T-helper 17 cell (primary cell): ENCODE measurements at places on chromosomes 7 and 10. TPM values are rescaled to one million over a fixed set of nuclear protein-coding genes. Genes with fewer than 3 reads are reported as not detected.

The LRRC17 gene
- total RNA-seq, result 0.86 TPM

The PRPS1L1 gene
- total RNA-seq, result not detected

The CAV1 gene
- total RNA-seq, result 0.30 TPM

The GPR37 gene
- not detected for total RNA-seq

The OSBPL3 gene
- 54.8 TPM for total RNA-seq

The AQP1 gene
- 0.35 TPM for total RNA-seq

The HOXA5 gene
- not detected for total RNA-seq

The LLCFC1 gene
- not detected for total RNA-seq

The TBX20 gene
- not detected for total RNA-seq

The HOXA9 gene
- not detected for total RNA-seq

DNA sequence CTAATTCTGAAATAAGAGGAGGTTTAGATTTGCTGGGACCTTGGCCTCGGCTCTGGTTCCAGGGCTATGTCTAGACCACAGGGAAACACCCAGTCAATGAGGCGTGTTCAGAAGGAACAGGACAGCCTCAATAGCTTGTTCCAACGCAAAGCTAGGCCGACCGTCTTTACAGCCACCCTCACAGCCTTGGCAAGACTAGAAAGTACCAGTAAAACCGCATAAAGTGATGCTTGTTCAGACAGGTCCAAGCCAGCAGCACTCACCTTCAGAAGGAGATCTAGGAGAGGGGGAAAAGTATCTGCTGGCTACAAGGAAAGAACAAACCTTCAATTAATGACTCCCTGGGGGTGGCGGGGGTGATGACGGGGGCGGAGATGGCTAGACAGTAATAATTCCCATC lies 50.1 kb upstream of the LMTK2 start:
- no peak for DNase-seq

DNA sequence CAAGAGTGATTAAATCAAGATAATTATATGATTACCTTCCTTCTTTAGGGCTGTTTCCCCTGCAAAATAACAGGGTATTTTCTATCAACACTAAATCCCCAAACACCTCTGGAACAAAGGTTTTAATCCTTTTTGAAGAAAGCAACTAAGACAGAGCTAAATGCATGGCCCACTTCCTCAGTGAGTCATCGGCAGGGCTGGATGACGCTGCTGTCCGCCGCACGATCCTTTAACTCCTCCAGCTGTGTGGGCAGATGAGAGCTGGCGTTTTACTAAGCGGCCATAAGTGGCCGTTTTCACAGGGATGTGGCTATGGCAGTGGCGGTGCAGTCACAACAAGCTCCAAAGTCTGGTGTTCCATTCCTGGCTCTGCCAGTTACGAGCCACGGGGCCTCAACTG lies 76.0 kb upstream of the C1QL3 start:
- DNase-seq, result no peak

- DNase-seq, result no peak
Observed at GRCh38 chr7:148116195-148116594, 474.4 kb upstream of the C7orf33 start.

- DNase-seq, result no peak
Observed at GRCh38 chr7:111763221-111763801, 201.0 kb upstream of the IMMP2L start.

DNA sequence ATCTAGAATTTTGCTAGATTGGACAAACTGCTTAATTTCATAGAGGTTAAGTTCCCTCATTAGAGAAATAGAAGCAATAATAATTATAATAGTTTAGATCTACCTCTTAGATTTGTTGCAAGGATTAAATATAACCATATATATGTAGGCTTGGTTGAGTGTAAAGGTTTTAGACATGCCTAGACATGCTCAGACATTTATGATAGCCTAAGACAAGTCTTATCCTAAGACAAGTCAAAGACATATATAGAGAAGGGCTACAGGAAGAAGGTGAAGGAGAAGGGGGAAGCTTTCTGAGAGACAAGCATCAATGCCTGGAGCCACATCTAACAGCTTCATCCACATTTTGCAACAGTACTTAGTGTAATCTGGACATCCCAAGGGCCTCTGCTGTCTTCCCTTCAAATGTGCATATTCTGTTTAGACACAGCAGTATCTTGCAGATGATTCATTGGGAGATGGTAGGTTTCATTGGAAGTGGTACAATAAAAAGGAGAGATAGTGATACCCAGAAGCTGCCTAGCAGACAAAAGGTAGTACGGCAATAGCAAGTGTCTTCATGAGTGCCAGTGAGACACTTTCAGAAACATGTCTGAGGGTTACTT lies 146.5 kb downstream of the HGF start:
- DNase-seq, result no peak

GRCh38 chr10:58517081-58517480 lies 4.4 kb downstream of the BICC1 start:
- DNase-seq, result no peak

DNA sequence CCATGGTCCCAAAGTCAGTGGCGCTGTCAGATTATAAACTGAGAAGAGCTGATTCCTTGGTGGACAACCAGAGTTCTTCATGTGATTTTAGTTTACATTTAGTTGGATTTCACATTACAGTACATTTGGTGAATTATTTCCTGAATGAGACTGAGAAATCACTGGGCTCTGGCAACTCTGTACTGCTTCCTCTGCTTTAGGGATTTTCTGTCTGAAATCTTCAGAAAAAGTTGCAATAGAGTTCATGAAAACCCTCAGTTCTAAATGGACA lies 242.6 kb downstream of the BICC1 start:
- DNase-seq, result no peak

GRCh38 chr7:48279420-48279819 lies 108.2 kb downstream of the ABCA13 start:
- no peak for DNase-seq

DNA sequence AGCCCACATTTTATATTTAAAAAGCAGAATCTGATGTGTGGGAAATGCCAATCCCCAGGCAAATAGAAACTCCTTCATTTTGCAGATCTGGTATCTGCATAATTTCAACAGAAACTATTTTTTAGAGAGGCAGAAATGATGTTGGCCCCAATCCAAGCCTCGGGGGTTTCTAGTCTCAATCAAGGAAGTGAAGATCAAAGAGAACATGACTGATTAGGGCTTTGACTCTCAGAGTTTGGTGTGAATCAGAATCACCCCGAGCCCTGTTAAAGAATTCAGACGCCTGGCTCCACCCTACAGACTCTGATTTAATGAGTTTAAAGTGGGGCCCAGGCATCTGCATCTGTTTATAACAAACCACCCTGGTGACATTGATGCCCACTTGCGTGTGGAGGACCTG lies 36.7 kb upstream of the UBE2H start:
- DNase-seq, result no peak

DNA sequence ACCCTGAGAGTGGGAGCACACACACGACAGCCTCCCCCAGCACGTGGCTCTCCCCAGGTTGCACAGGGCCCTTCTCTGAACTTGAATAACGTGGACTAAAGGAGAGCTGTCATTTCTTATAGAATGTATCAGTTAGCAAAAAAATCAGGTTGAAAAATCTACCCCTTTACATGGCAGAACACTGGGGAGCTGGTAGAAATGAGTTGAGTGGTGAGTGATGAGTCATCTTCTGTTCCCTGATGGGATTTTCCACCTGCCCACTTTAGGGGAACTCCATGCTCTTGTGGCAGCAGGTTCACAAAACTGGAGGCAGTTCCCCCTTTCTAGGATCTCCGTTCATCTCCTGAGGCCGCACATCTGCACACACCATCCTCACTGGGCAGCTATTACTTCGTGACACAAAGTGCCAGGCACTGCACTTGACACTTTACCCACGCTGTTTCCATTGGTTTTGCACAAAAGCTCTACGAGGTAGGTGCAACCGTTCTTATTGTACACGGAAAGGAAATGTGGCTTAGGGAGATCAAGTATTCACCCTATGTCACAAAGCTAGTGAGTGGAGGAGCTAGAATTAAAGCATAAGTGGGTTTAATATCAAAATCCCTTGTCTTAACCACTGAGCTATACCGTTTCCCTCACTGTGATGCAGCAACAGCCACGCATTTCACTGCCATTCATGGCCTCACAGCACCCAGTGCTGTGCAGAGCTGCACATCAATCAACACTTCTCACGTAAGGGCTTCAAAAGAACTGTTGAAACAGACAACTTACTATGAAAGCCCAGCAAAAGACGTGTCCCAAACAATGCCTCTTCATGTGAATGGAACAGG lies 80.2 kb downstream of the RNF216 start:
- DNase-seq, result peak; percentile 53

DNA sequence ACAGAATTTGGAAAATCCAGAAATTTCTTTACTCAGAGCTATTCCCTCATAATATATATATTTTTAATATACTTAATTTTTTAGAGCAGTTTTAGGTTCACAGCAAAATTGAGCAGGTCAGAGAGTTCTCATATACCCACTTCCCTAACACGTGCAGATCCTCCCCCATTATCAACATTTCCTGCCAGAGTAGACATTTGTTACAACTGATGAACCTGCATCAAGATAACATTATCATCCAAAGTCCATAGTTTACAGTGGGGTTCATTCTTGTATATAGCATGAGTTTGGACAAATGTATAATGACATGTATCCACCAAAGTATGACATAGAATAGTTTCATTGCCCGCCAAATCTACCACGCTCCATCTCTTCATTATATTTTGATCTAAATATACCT lies 170.0 kb downstream of the PTEN start:
- no peak for DNase-seq
